Central memory CD8-positive, alpha-beta T cell (primary cell): ENCODE measurements at places on chromosomes 16 and 17.

GRCh38 chr17:81566461-81567126, 14.4 kb upstream of the FAAP100 start:
- no peak for DNase-seq

- DNase-seq = no peak
Observed at GRCh38 chr16:92431-93339, 14.7 kb downstream of the MPG start.

GRCh38 chr17:6488008-6488539, 43.8 kb downstream of the PIMREG start:
- no peak for DNase-seq

- DNase-seq = no peak
Observed at GRCh38 chr16:85994492-85995490, 95.8 kb downstream of the IRF8 start.

- no peak for DNase-seq
Observed at GRCh38 chr16:56911771-56912571, 20.0 kb upstream of the HERPUD1 start.

DNA sequence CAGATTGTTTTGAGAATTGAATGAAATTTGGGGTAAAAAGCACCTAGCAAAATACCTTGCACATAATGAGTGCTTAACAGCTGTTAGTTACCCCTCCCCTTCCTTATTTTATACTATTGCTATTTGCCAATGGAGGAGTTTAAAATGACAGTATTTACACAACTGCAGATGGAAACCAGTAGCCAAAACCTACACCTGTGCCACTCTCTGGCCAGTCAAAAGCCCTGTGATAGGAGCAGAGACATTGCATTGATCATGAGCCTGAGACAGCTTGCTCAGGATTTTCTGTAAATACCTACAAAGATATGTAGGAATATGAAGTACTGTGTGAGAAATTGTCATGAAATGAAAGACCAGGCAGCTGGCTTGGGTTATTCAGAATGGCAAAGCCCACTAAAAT, 115.3 kb upstream of the HLF start:
- no peak for DNase-seq

DNA sequence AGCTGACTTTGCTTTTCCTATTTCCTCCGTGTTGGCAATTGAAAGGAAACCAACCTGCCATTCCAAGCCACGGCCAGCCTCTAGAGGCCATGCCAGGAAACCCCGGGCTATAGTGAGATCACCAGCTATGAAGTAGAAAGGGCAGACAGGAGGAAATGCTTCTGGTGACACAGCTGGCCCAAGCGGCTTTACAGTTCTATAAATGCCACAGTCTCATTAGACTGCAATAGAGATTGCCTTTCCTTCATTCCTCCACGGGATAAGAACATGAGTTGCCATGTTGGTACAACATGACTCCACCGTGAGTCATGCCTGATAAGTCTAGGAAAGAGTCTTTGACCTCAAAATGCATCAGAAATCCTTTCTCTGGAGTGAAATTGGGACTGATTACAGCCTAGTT, 384.9 kb downstream of the GRIN2A start:
- DNase-seq = no peak

- no peak for DNase-seq
Observed at GRCh38 chr17:81010935-81011334, 19.3 kb downstream of the CHMP6 start.

DNA sequence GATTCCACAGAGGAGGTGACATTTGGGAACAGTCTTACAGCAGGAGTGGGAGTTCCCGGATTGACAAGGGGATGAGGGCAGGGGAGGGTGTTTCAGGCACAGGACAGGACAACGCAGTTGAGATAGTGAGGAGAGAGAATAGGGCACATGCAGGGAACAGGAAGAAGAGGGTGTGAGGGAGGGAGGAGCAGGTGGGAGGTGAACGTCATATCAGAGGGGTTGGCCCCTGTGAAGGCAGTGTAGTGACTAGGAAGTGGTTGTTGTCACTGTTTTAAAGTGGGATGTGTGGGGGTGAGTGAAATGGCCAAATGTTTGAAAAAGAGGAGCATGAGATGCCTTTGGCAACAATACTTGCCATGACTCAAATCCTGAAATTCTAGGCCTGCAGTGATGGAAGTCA, 12.2 kb downstream of the PRKCB start:
- DNase-seq = peak; percentile 59

- no peak for DNase-seq
Observed at GRCh38 chr17:73744411-73744810, 100.2 kb upstream of the SDK2 start.

DNA sequence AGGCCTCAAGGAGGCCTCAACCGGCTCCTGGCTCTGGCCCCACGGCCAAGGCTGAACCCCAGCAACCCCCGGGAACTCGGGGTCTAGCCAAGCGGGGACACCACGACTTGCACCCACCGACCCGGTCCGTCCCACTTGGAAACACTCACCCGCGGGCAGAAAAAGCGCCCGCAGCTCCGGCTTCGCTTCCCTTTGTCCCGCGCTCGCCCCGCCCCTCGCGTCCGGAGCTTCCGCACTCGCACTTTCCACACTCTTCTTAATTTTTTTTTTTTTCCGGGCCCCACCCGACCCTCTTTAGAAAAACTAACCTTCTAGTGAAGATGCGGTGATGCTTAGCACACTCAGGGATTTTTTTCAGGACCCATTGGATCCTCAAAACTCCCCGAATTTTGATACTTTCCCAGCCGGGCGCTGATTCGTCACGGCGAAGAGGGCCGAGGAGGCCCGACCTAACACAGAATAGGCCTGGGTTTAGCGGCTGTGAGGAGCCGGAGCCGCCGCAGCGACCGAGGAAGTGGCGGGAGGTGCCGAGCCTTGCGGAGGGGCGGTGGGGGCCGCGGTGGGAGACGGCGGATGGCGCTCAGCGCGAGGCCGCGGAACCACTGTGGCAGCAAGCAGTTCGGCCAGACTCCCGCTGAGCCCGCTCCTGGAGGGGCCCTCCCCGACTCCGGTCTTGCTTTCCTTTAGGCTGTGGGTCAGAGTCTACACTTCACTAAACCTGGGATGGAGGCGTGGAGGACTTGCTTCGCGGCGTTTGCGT, at the start of gene SMARCE1:
TSS of gene SMARCE1 (minus strand) at position 195 of the 760 bp plus-strand sequence. CDS start 2,016 bp downstream, outside the sequence.
- peak; percentile 71 for DNase-seq

DNA sequence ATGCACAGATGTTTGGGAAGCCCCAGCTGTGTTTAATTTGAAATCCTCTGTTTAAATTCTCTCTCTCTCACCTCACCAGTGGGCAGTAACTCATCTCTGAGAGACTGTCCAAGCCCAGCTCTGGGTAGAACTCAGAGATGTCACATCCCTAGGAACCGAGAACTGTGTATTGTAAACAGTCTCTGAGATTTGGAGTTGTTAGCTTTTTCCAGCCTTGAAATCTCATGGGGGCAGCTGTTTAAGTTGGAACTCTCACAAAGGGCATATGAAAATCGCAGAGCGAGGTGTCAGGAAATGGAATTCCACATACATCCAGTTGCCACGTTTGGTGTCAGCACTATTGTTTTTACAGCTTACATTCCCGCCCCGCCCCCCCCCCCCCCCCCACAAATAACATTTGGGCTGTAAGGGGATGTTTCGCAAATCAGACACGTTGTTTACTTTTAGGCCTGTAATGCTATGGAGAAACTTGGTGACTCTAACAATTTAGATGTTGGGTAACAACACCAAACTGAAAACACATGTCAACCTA, 34.3 kb downstream of the VPS35L start:
- DNase-seq = no peak

GRCh38 chr17:4480929-4481898, 17.5 kb upstream of the SPNS2 start:
- DNase-seq = no peak

GRCh38 chr16:89907055-89907814, 11.4 kb upstream of the MC1R start:
- DNase-seq = no peak

GRCh38 chr17:21452377-21453143, 76.4 kb downstream of the KCNJ12 start:
- DNase-seq = no peak

DNA sequence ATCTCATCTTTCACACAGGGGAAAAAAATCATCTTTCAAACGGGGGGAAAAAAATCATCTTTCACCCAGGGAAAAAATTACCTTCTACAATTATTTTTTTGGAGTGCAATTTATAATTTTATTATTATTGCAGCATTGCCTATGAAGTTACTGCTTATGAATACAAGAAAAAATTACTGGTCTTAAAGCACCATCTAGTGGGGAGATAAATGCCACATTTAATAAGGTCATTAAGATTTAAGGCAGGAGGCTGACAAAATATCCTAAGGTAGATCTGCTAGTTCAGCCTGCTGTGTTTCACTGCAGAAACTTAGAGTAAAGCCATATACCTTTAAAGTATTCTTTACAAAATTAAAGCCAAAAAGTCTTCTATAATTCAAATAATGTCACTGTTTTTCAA, 13.7 kb downstream of the SHCBP1 start:
- no peak for DNase-seq

GRCh38 chr16:85172455-85173145, 60.3 kb upstream of the CIBAR2 start:
- no peak for DNase-seq

GRCh38 chr16:73306901-73307413, 259.0 kb upstream of the ZFHX3 start:
- DNase-seq = no peak

DNA sequence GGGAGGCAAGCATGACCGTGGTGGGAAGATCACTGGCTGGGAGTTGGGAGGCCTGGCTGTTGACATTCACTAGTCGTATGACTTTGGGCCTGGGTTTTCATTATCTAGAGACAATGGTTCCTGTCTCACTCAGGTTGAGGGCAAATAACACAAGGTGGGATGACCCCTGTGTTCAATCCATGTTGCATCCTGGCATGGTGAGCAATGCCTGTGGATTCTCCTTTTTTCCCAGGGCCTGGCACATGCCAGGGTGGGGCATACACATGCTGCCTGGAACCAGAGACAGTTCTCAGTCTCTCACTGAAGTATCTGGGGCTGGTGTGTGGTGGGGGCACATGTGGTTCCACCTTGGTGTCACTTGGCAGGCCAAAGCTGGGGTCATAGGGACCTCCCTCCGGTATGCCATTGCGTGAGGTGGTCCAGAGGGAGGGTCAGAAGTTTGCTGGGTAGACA, 5.4 kb downstream of the THRA start:
- DNase-seq = no peak

DNA sequence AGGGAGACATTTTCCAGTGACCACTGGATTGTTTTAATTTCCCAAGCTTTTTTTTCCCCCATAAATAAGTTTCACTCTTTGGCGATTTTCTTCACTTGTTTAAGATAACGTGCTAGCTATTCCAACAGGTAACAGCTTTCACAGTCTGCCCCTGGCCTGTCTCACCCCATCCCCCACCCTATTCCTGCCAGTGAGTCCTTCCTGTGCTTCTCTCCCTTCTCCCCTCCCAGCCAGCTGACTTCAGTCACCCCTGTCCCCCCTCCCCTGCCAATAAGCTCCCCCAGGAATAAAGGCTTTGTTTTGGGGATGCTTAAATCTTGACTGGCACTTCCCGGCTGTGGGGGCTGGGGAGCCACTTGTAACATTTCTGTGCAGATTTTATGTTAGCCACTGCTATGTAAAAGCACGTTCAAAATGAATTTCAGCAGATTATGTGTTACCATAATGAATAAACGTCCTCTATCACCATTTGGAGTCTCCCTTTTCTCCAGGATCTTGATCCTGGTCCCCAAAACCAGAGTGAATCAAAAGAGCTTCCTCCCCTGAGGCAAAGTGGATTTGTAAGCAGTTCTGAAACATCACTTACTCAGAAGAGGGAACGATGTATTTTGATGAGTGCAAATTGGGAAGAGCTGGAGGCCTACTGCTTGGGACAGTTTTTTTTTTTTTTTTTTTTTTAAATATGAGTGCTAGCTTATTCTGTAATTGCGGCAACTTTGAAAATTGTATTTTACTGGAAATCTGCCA, 58.2 kb downstream of the IGF2BP1 start:
- DNase-seq = no peak

GRCh38 chr17:39486242-39486641, 25.0 kb downstream of the CDK12 start:
- no peak for DNase-seq

DNA sequence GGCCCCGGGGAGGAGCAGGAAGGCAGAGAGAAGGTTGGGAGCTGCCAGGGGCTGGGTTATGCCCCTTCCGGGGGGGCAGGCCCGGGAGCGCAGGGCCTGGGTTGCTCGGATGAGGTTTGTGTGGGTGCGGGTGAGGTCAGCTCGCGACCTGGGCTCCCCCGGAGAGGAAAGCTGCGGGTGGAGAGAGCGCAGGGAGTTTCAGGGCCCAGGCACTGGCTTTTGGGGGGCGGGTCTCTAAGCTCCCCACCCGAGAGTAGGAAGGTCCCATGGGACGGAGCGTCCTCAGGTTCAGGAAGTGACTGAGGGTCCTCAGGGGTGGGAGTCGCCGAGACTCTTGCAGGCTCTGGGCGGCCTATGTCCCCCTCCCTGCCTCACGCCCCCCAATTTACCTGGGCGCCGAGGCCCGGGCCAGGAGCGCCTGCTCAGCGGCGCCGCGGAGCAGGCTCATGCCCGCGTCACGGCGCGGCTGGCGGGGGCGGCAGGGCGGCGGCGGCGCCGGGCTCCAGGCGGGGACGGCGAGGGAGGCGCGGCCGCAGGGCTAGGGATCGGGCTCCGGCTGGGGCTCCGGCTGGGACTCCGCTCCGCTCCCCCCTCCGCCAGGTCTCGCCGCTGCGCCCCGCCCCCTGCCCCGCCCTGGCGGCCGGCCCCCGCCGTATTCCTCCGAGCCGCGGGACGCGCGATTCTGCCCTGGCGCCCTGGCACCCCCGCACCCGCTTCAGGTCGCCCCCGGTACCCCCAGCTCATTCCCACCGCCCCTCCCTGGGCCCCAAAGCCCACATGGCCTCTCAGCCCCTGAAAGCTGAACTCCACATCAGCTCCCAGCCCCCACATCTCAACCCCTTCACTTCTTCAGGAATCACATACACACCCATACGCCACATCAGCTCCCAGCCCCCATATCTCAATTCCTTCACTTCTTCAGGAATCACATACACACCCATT, at the start of gene DOK4:
TSS of gene DOK4 (minus strand) at position 578 of the 942 bp plus-strand sequence. CDS start 6,986 bp downstream, outside the sequence.
- DNase-seq = peak; percentile 43

GRCh38 chr16:16099320-16099719, 124.0 kb downstream of the ABCC6 start:
- no peak for DNase-seq

- no peak for DNase-seq
Observed at GRCh38 chr17:2282297-2282873, 21.2 kb downstream of the SMG6 start.

DNA sequence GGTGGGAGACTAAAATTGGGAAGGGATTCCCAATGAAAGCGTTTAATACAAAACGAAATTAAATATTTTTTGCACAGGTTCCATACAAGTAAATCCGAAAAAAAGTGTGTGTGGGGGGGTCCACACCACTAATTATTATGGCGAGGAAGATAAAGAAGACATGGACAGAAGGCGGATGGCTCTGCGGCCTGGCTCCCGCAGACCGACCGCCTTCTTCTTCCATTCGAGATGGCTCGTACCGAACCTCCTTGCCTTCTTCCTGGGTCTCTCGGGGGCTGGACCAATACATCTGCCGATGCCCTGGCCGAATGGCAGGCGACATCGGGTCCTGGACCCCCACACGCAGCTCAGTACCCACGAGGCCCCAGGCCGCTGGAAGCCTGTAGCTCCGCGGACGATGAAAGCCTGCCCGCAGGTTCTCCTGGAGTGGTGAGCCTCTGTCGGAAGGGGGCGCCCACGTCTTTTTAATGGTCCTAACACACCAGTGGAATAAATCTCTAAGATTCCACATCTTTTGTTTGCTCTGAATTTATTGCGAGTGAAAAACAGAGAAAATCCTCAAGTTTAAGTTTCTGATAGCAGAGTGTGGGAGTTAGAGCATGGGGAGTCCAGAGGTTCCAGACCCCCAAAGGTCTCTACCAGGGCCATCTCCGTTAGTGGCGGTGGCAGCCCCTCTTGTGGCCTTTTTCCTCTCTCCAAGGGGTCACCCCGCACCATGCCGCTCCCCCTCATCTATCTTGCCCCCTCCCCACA, 1.4 kb downstream of the PRAC2 start:
- peak; percentile 58 for DNase-seq

- no peak for DNase-seq
Observed at GRCh38 chr16:48590476-48590875, 19.5 kb downstream of the N4BP1 start.
